A375 (cell line): ENCODE measurements at places on chromosomes 7 and 10. TPM values are rescaled to one million over a fixed set of nuclear protein-coding genes. Genes with fewer than 3 reads are reported as not detected.

The ZNF722 gene
- total RNA-seq: not detected in 2 replicates

The ADAM12 gene
- 2.2 and 2.8 TPM in 2 replicates for total RNA-seq

The TRPV5 gene
- 0.05 TPM in 1 of 2 replicates, not detected in the other for total RNA-seq

The MMP21 gene
- total RNA-seq: 0.19 TPM in 1 of 2 replicates, not detected in the other

The TRIL gene
- total RNA-seq: 0.37 and 0.49 TPM in 2 replicates
